RWPE1 (cell line): ENCODE measurements at places on chromosomes 4 and X.
A peak's percentile ranks its signal among the peaks of the same experiment; 100 is the strongest.

DNA sequence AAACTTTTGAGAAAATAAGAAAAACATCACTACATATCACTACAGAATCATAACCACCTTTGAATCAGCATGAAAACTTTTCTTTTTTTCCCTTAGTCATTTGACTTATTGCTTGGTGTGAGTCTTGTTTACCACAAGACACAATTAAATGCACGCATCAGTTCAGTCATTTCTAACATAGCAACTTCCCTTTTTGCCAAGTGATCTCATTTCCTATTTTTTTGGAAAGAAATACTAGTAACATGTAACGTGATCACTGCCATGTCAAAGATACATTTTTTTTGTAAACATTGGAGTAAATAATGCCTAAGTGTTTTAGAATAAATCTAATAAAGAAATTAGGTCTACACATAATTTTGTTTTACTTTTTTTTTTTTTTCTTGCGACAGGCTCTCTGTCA lies 5.1 kb upstream of the CXCL8 start:
- no peak for DNase-seq

- DNase-seq = no peak
Observed at GRCh38 chr4:121860121-121860520, 10.2 kb downstream of the BBS7 start.

GRCh38 chr4:173528378-173529321 lies 1.4 kb downstream of the HAND2 start:
- no peak for DNase-seq

DNA sequence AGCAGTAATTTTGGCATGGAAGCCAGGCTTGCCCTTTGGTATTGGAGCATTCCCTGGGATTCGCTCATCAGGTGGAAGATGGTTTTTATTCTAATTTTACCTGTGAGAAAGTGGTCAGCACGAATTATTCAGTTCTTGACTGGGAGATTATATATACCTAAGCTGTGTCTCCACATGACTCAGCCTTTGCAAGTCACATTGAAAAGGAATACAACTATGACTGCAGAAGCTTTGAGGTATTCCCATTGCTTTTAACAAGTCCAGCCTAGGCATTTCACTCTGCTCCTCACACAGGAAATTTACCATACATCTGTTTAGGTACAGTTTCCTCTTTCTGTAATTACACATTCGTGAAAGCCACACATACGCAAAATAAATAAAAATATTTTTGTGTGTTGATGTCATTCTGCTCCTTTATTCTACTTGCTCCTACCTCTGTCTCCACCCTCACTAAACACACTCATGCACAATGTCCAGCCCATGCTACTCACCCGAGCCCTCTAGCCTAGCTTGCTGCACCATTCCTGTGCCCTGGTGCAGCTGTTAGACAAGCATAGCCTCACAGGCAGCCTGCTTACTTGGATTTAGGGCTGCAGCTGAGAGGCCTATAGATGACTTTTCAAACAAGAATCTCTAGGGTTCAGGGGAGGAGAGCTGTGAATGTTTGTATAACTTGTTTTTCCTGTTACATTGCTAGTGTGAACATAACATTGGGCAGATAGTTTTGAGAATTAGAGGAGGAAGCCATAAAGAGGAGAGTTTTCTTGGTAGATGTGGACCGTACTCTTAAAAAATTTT lies 504.4 kb upstream of the FAT1 start:
- DNase-seq = peak; percentile 28

DNA sequence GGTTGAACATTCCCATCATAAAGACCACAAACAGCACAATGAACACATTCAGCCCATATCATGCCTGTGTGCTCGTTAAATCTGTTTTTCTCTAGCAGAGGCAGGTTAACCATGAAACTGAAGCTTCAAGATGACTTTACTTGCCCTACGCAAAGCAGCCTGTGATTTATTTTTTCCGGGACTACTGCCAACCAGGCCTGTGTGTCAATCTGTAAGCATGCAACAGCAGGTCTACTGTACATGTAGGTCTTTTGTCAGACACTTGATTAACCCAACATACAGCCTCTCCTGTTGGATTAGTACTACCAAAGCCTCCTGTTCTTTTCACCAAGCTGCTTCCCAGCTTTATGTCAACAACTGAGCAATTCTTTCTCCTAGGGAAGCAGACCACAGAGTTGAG lies 85.5 kb upstream of the ACSL1 start:
- DNase-seq = peak; percentile 66

DNA sequence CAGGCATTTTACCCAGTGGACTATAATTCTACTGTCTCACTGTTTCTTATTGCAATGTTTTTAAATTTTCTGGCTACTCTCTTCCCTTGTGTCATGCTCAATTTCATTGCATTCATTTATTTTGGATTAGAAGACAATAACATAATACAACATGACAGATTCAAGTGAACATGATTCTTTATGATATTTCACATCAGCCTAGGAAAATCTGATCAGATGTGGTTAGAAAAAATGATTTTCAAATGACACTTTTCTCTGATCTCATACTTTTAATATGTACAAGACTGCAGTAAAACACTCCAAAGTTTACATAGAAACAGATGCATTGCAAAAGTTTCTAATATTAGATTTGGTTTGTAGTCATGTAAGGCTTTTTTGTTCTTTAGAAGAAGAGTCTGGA lies 586.0 kb downstream of the ACTRT1 start:
- DNase-seq = no peak

- no peak for DNase-seq
Observed at GRCh38 chr4:7767526-7767925, 172.1 kb downstream of the AFAP1 start.

DNA sequence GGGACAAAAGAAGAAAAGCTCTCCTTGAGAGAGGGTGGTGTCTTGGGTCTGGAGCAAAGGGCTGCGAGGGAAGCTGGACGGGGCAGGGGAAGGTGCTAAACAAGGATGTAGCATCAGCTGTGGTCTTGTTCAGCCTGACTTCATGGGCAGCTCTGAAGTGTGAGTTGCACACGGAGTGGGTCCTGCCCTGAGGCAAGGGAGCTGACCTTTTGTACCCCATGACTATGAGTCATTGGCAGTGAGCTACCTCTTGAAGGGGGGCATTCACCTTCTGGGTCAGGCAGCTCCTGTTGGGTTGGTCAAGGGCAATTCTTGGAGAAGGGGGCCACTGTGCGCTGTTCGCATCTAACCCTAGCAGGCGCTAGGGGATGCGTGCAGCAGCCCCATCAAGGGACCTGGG lies 151.8 kb downstream of the SMIM20 start:
- DNase-seq = no peak

GRCh38 chr4:82711158-82711785 lies 87.3 kb downstream of the SCD5 start:
- DNase-seq = no peak

- no peak for DNase-seq
Observed at GRCh38 chr4:20622701-20623100, 77.6 kb upstream of the PACRGL start.

DNA sequence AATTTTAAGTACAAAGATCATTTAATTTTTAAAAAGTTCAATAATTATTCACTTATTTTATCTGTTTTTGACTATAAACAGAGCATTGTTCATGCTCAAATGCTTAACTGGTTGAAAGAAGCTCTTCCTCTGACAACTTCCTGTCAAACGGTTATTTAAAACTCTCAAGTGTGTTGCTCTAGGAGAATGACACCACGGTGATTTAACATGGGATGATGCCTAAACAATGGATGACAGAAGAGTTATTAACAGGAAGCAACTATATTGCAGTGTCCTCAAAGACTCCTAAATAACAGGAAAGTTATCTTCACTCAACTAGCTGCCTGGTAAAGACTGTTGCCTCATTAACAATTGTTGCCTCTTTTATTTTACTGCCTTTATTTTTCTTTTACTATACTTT lies 509.6 kb downstream of the PACRGL start:
- no peak for DNase-seq

GRCh38 chrX:136762820-136763452 lies 17.8 kb downstream of the ARHGEF6 start:
- DNase-seq = no peak

DNA sequence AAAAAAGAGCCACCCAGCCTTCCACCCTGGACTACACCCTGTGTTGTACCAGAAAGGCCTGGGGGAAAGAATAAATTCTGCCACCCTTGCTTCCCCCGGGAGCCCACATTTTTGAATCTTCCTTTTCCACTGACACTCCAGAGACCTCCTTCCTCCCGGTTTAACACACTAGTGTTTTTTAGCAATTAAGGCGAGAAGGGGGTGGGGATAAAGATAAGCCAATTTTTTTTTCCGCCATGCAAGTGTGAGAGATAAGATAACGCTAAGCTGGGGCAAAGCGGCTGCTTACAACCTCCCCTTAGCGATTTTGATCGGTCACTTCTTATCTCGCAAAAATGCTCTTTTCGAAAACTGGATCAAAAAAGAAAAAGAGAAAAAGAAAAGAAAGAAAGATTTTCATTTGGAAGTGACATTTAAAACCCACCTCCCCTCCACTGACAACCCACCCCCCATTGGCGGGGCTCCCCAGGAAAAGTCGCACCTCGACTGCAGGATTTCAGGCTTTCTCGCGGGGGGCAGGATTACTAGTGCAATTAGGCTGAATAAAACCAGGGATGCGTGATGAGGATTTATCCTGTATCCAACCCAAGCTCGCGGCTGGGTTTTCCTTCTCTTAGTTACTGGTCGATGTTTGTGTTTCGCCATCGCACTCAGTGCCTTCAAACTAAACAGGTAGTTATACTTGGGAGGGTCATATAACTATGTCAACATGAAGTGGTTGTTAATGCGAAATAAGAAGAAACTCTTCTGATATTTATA lies 6.0 kb upstream of the BCOR start:
- no peak for DNase-seq

- DNase-seq = no peak
Observed at GRCh38 chr4:124025428-124025827, 628.8 kb downstream of the SPRY1 start.

DNA sequence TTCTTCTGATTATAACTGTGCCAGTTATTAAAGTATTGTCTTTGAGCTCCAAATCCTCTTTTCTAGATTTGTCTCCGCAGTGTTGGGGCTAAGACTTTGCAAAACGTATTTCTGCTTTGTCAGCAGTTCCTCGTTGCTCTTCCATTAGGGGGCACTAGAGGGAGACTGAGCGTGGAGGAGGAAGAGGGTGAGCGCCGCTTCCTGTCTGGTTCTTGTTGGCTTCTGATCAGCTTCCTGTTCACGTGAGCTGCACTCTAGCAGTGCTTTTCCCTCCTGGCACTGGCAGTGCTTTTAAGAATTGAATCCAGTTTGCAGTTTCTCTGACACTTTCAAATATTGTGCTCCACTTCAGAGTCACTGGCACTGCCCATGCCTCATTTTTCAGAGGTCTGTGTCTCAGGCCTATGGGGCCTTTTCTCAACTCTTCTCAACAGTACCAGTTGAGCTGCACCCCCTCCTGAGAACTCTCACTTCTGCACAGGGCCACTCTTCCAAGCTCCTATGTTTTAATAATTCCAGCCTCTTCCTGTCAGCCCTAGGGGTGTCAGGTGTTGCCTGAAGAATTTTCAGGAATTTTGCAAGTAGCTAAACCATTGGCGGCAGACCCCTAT lies 54.4 kb upstream of the LCORL start:
- no peak for DNase-seq

- DNase-seq = no peak
Observed at GRCh38 chrX:131225078-131225477, 64.0 kb downstream of the IGSF1 start.
